ENCODE measurements at places on chromosomes 7 and 10.

GRCh38 chr10:49629431-49629881 is 15.6 kb downstream of the CHAT start:
- DNase-seq: no peak

DNA sequence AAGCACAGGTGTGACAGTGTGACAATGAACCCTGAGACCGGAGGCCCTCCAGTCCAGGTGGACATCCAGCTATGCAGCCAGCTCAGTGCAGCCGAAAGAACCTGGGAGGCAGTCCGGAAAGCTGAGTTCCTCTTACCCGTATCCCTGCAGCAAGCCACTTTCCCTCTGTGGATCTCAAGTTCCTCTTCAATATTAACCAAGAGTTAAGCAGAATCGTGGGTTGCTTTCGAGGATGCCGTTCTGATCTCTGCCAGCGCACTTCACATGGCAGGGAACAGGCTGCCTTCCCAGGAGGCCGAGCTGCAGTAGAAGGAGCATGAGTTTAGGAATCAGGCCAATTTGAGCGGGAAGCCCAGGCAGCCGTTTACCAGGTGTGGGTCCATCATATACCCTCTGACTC is 591.6 kb downstream of the SDK1 start:
- DNase-seq: no peak

GRCh38 chr10:63012623-63013022 is 120.5 kb upstream of the NRBF2 start:
- DNase-seq: no peak

DNA sequence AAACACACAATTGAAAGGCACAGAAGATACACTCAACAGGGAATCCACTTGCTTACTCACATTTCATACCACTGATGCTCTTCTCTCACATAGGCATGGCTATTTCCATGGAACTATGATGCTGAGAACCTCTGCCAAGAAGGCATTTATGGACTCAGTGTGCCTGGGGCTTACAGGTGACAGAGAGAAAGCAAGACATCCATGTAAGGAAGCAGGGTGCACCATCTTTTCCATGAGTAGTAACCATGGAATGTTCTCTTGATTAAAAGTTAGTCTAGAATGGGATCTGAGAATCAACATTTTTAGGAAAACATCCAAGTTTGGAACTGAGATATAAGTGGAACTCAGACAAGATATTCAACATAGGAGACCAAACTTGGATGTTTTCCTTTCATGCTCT is 52.5 kb upstream of the MACC1 start:
- no peak for DNase-seq

- no peak for DNase-seq
These were observed 1.4 kb downstream of the GARS1 start for GRCh38 chr7:30596014-30596641.

DNA sequence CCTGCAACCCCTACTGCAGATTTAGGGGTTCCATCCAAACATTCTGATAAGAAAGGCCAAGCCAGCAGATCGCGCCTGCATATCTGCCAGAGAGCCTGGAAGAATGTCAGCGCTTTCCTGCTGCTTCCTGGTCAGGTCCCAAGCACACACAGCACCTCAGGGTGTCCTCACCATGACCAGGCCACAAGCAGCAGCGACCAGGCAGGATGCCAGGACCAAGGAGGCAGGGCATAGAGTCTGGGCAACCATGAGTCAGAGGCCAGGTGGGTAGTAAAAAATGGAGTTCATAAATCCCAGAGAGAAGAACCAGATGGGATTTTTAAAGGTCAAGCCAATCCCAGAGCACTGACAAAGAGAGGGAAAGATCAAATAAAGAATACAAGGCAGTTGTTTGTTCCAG is 5.5 kb upstream of the FAM131B start:
- DNase-seq: no peak

GRCh38 chr7:22417841-22418240 is 60.9 kb upstream of the RAPGEF5 start:
- no peak for DNase-seq

DNA sequence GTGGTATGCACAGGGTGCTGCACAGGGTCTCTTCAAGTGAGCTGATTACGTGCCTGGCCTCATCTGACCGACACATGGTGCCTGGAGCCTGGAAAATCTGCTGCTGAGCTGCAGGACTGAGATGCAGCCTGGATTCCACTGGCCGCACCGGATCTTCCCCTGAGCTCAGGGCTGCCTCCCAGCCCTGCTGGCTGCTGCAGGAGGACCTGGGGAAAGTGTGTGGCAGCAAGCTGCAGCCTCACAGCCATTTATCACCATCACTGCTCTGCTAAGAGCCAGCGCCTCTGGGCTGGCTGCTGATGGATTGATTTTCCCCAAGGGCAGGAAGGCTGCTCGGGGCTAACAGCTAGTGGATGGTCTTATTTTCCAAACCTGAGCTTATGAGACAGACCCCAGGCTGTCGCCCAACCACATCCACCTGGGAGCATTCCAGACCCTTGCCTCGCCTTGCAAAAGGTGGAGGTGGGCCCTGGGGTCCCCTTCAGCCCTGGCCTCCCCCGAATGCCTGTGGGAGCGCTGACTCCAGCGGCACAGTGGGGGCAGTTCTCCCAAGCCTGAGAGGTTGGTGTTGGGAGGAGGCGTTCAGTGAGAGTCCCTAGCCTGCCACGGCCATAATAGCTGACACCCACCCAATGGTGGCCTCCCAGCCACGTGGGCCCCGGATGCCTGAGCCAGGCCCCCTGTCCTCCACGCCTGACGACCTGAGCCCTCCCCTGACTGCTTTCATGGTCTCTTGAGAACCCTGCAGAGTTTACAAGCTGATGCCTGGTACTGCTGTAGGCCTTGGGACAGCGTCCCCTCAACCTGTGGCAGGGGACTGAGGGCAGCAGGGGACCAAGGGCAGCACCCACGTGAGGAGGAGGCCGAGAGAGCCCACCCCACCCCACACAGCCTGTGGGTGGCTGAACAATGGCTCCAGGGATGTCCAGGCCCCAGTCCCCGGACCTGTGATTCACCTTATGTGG is 38.2 kb downstream of the STK32C start:
- DNase-seq: no peak
